ENCODE measurements at places on chromosomes 2 and 18.

- DNase-seq, result no peak
Measured at GRCh38 chr2:240514631-240515030, 43.2 kb downstream of the ANKMY1 start.

- no peak for DNase-seq
Measured at GRCh38 chr2:37570773-37571586, 100.5 kb downstream of the CDC42EP3 start.

GRCh38 chr2:207869784-207870778 lies 100.4 kb upstream of the FZD5 start:
- DNase-seq, result no peak

GRCh38 chr2:72037261-72037666 lies 110.4 kb downstream of the CYP26B1 start:
- DNase-seq, result no peak

- no peak for DNase-seq
Measured at GRCh38 chr2:60412620-60413019, 140.8 kb downstream of the BCL11A start.

DNA sequence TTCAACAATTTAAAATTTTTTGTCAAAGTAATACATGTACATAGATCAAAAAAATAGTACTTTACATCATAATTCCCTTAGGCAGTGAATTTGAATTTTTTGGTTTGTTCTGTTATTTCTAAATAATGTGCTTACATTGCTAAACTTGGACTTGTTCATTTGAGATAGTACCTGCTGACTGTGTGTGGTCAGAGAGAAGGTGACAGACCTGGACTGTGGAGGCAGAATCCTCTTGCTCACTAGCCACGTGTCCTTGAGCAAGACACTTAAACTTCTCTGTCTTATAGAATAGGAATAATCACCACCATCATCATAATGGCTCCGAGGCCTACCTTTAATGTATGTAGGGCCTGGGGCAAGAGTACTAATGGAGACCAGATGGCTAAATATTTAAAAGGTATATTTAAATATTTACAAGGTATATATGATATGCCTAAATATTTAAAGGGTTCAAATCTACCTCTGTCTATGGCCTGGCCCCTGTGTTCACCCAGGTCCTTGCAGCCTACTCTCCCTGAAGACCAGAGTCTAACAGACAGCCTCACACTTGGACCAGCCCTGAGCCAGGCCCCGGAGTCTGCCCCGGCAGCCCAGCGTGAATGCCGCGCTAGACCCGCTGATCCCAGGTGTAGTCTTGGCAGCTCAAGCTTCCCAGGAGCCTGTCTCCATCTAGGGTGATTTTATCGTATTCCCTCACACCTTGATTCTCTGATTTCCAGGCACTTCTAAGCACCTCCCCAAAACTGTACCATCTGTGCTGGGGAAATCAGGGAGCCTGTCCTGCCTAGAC lies 33.5 kb downstream of the ZNF532 start:
- DNase-seq, result no peak
